ENCODE measurements at places on chromosomes 6 and 20. TPM values are rescaled to one million over a fixed set of nuclear protein-coding genes. Genes with fewer than 3 reads are reported as not detected.

DNA sequence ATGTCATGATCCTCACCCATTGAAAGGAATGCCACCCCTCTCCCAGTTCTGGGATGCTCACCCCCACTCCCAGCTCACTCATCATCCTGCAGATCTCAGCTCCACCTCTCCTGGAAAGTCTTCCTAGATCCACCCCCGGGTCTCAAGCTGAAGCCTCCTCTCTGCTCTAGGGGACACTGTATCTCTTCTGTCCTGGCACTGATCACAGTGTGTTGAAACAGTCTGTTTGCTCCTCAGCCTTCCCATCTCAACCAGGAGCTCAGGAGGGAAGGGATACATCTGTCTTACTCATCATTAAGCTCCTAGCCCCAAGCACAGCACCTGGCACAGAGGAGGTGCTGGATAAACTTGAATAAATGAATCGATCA is 80.1 kb downstream of the MRPL14 start:
- H3K4me3 ChIP-seq: no peak overlapping the region
- H3K27me3 ChIP-seq: no peaks in the 10 kb centered on the region
- H3K27ac ChIP-seq: no peak overlapping the region

GRCh38 chr20:10603971-10604864 is 69.6 kb downstream of the JAG1 start:
- peak overlapping the region; percentile 90 for H3K27ac ChIP-seq
- peaks cover 28% of the 10 kb centered on the region for H3K4me1 ChIP-seq
- DNase-seq: peak; percentile 87

Gene ACSS1
- 4.9 TPM for total RNA-seq

DNA sequence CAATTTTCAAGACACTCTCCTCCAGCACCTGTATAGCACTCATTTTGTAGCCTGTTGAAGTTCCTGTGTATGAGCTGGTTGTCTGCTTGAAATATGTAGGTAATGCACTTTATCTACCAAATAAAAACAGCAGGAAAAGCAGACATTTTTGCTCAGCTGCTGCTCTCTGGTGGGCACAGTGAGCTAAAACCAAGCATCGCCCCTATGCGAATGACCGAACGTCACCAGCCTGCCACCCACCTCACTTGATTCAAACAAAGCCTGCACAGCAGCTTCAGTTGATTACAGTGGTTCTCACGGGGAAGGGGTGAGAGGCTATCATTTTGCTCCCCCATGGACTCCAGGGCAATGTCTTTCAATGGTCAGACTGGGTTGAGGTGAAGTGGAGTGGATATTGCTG is 185.7 kb downstream of the SASH1 start:
- peaks cover 5% of the 10 kb centered on the region for H3K36me3 ChIP-seq
- H3K27me3 ChIP-seq: no peaks in the 10 kb centered on the region
- DNase-seq: peak; percentile 50
- H3K27ac ChIP-seq: peak overlapping the region; percentile 15
- H3K4me3 ChIP-seq: no peak overlapping the region
- peaks cover 44% of the 10 kb centered on the region for H3K4me1 ChIP-seq

Gene C6orf118
- not detected for total RNA-seq
